ENCODE measurements at places on chromosomes 6 and 20.

- no peaks in the 10 kb centered on the region for H3K4me1 ChIP-seq
- H3K4me3 ChIP-seq: no peak overlapping the region
- no peak overlapping the region for H3K27ac ChIP-seq
- no peaks in the 10 kb centered on the region for H3K36me3 ChIP-seq
- DNase-seq: no peak
- no peaks in the 10 kb centered on the region for H3K27me3 ChIP-seq
Measured at GRCh38 chr6:45697605-45698004, 318.1 kb downstream of the CLIC5 start.

GRCh38 chr6:149271348-149272340 lies 45.9 kb upstream of the TAB2 start:
- no peak overlapping the region for H3K27ac ChIP-seq
- H3K4me3 ChIP-seq: no peak overlapping the region
- H3K4me1 ChIP-seq: no peaks in the 10 kb centered on the region
- no peak for DNase-seq

GRCh38 chr6:165814679-165815078 lies 151.6 kb upstream of the PDE10A start:
- no peak overlapping the region for H3K4me3 ChIP-seq
- H3K27me3 ChIP-seq: no peaks in the 10 kb centered on the region
- H3K36me3 ChIP-seq: no peaks in the 10 kb centered on the region
- DNase-seq: no peak
- H3K27ac ChIP-seq: no peak overlapping the region
- no peaks in the 10 kb centered on the region for H3K4me1 ChIP-seq

DNA sequence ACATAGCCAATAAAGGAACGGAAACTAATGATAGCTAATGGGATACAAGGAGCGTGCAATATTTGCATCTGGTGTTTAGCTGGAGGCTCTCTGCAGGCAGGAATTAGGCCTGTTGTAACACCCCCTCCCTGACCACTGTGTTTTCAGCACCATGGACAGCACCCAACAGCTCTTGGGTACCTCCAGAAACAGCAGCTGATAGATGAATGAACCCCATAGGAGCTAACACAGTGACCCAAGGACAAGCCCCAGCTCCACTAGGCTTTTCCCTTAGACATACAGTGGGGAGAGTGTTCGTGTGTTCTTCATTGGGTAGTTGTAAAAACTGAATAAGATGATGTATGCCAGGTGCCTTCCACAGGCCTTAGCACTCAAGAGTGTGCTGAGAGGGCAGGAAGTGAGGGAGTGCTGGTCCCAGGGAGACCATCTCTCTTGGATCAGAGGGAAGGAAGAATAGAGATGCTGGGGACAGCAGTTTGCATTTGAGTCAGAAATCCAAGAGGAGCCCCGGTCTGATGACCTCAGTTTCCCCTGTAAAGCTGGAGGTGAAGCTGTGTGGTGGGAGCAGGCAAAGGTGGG lies 161.3 kb downstream of the PHACTR3 start:
- H3K27me3 ChIP-seq: no peaks in the 10 kb centered on the region
- DNase-seq: no peak
- H3K4me3 ChIP-seq: no peak overlapping the region
- H3K27ac ChIP-seq: no peak overlapping the region

- H3K36me3 ChIP-seq: no peaks in the 10 kb centered on the region
- no peaks in the 10 kb centered on the region for H3K4me1 ChIP-seq
- no peaks in the 10 kb centered on the region for H3K27me3 ChIP-seq
- H3K27ac ChIP-seq: no peak within 1 kb of the TSS
Measured at GRCh38 chr6:47042275-47042791, at the start of gene ADGRF1. TSS of gene ADGRF1 (minus strand) at chr6:47042332. CDS start at chr6:47029061, 13,271 bp downstream.

DNA sequence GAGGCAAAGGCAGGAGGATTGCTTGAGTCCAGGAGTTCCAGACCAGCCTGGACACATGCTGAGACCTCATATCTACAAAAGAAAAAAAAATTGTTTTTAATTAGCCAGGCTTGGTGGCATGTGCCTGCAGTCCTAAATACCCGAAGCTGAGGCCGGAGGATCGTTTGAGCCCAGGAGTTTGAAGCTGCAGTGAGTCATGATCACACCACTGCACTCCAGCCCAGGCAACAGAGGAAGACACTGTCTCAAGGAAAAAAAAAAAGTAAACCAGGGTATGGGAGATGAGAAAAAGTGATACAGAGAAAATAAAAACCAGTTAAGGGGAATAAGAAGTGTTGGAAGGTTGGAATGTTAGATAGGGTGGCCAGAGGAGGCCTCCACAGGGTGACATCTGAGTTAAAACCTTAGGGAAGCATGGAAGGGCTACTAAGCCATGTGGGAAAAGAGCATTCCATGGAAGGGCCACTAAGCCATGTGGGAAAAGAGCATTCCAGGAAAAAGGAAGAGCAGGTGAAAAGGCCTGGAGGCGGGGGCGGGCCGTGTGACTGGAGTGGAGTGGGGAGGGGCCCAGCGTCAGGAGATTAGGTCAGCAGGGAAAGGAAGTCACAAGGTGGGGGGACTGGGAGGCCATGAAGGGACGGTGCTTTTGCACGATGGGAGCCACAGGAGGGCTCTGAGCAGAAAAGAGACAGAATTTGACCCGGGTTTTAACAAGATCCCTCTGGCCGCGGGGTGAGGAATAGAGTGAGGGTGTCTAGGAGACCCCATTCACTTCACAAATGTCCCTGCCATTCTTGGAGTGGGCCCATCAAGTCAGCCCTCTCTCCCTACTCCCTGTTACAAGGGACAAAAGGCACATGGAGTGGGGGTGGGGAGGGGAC lies 18.3 kb downstream of the CPNE5 start:
- no peaks in the 10 kb centered on the region for H3K4me1 ChIP-seq
- no peak overlapping the region for H3K4me3 ChIP-seq
- no peaks in the 10 kb centered on the region for H3K36me3 ChIP-seq
- no peaks in the 10 kb centered on the region for H3K27me3 ChIP-seq

DNA sequence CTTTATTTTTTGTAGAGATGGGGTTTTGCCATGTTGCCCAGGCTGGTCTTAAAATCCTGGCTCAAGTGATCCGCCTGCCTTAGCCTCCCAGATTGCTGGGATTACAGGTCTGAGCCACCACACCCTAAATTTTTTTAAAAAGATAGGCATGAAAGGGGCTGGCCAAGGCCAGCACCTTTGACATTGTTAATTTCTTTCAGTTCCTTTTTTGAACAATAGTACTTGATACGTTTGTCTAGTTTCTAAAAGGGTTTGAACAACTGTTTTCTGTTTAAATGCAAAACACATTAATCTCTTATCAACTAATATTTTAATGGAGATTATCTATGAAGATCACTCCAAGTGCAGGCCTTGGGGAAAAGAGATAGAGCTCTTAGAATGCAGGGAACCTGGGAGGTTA lies 37.6 kb upstream of the PTPRK start:
- H3K4me3 ChIP-seq: no peak overlapping the region
- no peak for DNase-seq
- H3K4me1 ChIP-seq: no peaks in the 10 kb centered on the region
- H3K27ac ChIP-seq: no peak overlapping the region
- no peaks in the 10 kb centered on the region for H3K36me3 ChIP-seq

GRCh38 chr20:12171923-12172524 lies 254.3 kb downstream of the BTBD3 start:
- no peak for DNase-seq
- H3K4me3 ChIP-seq: no peak overlapping the region
- no peaks in the 10 kb centered on the region for H3K27me3 ChIP-seq

- H3K36me3 ChIP-seq: no peaks in the 10 kb centered on the region
- no peak overlapping the region for H3K4me3 ChIP-seq
- no peaks in the 10 kb centered on the region for H3K4me1 ChIP-seq
- DNase-seq: no peak
Measured at GRCh38 chr6:1062786-1063545, 248.9 kb upstream of the FOXQ1 start.

DNA sequence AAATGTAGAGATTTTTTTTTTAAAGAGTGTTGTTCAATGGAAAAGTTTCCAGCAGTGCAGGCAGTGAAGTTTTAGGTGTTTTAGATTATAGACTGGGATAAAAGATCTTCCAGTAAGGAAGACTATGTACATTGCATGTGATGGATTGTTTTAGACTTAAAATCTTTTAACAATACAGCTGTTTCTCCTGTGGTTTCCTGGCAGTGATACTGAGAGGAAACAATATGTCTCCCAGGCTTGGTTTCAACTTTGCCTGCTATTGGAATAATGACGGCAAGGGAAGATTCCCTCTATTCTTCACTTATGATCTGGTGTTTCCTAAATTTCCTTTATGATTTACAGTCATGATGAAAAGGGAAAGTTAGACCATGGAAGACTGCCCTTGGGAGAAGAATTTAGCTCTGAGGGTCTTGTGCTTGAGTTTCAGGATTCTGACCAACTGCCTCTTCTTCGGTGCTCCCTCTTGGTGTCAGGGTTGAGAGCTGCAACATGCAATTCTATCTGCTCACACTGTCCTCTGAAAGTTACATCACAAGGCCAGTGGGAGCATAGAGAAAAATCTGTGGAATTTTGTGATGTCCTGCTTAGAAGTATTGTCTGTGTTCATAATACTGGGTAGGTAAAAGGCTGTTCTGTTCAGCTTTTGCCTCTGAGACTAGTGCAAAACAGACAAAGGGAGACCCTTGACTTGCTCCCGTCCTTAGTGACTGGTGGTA lies 262.8 kb upstream of the MAN1A1 start:
- no peak overlapping the region for H3K4me3 ChIP-seq
- no peaks in the 10 kb centered on the region for H3K27me3 ChIP-seq
- H3K36me3 ChIP-seq: no peaks in the 10 kb centered on the region
- no peaks in the 10 kb centered on the region for H3K4me1 ChIP-seq
- DNase-seq: no peak

DNA sequence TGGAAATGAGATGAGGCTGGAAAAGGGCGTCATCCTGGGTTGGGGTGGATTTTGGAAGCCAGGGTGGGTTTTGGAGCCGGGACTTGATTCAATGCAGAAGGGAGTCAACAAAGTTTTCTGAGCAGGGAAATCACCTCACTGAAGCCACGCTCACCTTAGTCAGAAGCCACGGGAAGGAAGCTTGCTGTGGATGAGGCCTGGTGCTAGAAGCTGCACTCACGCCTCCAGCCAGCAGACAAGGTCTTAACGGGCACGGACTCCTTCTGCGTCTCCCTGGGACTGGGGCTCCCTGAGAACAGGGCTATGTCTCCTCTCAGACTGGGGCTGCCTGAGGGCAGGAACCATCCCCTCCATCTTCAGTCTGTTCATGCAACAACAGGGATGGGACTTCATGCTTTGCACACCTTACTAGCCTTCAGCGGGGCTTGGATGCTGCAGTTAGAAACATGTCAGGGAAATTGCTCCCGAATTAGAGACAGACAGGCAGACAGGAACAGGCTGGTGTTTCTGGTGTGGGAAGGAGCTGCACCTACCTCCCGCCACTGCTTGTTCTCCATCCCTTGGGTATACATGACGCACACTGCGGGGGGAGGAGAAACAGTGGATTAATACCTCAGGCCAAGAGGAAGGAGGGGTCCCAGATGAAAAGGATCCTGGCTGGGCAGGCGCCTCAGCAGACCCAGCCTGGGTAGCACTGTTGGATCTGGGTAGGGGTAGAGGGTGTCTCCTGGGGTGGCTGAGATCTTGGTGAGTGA lies 17.5 kb downstream of the CPNE5 start:
- no peaks in the 10 kb centered on the region for H3K36me3 ChIP-seq
- no peak for DNase-seq
- no peaks in the 10 kb centered on the region for H3K27me3 ChIP-seq
- H3K4me3 ChIP-seq: no peak overlapping the region

- peaks cover 19% of the 10 kb centered on the region for H3K4me1 ChIP-seq
- H3K4me3 ChIP-seq: no peak overlapping the region
- DNase-seq: no peak
- H3K36me3 ChIP-seq: no peaks in the 10 kb centered on the region
Measured at GRCh38 chr20:53582574-53583351, 10.9 kb downstream of the ZNF217 start.

GRCh38 chr6:159646733-159647132 lies 46.3 kb downstream of the SOD2 start:
- H3K27ac ChIP-seq: no peak overlapping the region
- no peaks in the 10 kb centered on the region for H3K36me3 ChIP-seq
- no peaks in the 10 kb centered on the region for H3K27me3 ChIP-seq

DNA sequence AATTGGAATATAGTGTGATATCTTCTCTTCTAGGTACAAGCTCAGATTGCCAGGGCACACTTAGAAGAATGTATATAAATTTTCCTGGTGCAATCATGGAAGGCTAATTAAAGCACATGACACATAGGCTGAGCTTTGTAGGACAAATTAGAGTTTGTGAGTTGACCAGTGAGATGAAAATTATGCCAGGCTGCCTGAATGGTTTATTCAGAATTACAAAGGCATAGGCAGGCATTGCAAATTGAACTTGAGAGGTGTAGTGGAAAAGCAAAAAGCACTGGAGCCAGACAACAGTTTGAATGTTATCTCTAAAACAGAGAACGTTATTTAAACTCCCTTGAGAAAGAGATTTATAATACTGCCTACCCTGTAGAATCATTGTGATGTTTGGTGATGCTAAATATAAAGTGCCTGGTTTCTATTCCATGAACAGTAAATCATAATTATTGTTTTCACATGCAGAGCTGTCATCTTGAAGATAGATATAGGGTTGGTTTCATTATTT lies 712.1 kb downstream of the TBC1D32 start:
- H3K27me3 ChIP-seq: no peaks in the 10 kb centered on the region
- no peak overlapping the region for H3K4me3 ChIP-seq
- no peak for DNase-seq
- H3K36me3 ChIP-seq: no peaks in the 10 kb centered on the region

All from colonic mucosa (tissue), 4 donors.